Mammary epithelial cell (primary cell): ENCODE measurements at places on chromosomes 5 and 9. TPM values are rescaled to one million over a fixed set of nuclear protein-coding genes. Genes with fewer than 3 reads are reported as not detected.

DNA sequence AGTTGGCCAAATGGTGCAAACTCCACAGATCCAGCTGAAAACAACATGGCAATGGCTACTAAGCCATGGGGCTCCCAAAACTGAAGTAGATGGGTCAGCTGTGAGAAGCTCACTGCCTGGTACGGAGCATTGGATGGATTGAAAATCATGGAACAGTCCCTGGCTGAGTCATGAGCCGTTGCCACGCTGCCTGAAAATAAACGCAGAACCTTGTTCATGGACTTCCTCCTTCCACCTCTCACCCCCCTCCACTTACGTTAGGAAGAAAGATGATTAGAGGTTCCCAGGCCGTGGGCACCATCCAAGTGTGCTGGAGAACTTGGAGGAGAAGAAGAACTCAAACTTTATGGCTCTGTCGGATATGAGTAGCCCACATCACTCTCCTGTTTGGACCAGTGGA, 6.8 kb upstream of the DIPK1B start:
- DNase-seq = no peak

Gene PWWP2A
- 8.4 TPM for polyA plus RNA-seq

GRCh38 chr5:153983885-153984284, 54.8 kb downstream of the FAM114A2 start:
- no peak for DNase-seq

DNA sequence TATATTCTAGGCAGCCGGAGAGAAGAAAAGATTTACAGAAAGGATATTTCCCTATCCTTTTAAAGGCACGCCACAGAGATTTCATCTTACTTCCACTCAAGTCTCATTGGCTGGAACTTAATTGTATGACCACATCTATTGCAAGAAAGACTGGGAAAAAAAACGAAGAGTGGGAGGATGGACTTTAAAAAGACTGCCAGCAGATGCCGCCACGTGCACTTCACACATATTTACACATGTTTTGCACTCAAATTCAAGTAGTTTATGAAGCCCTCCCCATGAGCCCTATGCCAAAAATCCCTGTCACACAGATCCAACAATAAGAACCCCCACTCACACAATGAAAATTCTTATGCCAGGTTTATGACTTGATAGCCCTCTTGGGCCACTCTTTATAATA, 138.5 kb upstream of the TYRP1 start:
- DNase-seq = no peak

GRCh38 chr5:61000887-61001286, 55.9 kb downstream of the NDUFAF2 start:
- DNase-seq = no peak

DNA sequence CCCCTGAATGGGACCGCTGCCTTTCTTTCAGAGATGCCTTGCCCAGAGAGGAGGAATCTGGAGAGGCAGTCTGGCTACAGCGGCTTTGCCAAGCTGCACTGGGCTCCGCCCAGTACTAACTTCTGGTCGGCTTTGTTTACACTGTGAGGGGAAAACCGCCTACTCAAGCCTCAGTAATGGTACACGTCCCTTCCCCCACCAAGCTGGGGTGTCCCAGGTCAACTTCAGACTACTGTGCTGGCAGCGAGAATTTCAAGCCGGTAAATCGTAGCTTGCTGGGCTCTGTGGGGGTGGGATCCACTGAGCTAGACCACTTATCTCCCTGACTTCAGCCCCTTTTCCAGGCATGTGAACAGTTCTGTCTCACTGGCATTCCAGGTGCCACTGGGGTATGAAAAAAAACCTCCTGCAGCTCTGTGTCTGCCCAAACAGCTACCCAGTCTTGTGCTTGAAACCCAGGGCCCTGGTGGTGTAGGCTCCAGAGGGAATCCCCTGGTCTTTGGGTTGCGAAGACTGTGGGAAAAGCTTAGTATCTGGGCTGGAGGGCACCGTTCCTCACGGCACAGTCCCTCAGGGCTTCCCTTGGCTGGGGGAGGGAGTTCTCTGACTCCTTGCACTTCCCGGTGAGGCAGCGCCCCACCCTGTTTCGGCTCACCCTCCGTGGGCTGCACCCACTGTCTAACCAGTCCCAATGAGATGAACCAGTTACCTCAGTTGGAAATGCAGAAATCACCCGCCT, 171.2 kb downstream of the CWC27 start:
- DNase-seq = no peak

- no peak for DNase-seq
Measured at GRCh38 chr9:136691316-136692184, 4.3 kb upstream of the AGPAT2 start.

GRCh38 chr9:108743901-108744371, 111.8 kb downstream of the ACTL7B start:
- peak; percentile 59 for DNase-seq

Gene PTGR1
- 66.8 TPM for polyA plus RNA-seq

- DNase-seq = peak; percentile 89
Measured at GRCh38 chr5:149938279-149938678, 6.3 kb downstream of the PDE6A start.

DNA sequence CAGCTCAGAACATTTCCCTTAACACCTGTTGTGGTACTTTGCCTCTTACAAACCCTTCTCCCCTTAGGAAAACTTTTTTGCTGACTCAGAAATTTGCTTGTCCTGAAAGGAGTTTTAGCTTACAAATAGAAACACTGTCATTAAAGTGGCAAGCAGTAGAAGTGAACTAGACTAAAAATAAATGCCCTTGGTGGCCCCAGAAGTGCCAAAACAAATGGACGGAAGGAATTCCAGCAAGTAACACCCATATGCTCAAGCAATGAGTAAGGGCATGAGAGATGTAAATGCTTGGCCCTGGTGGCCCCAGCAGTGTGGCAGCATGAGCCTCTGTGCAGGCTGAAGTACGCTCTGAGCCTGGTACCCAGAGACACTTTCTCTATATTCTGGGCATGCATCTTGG, 8.6 kb downstream of the VLDLR start:
- DNase-seq = no peak
